Activated CD8-positive, alpha-beta memory T cell treated with anti-CD3 and anti-CD28 coated beads for 48 hours (primary cell): ENCODE measurements at places on chromosomes 1 and 21.

- DNase-seq: no peak
These were observed 65.8 kb downstream of the TRIM11 start for GRCh38 chr1:228340686-228341449.

GRCh38 chr1:32709075-32709474, 6.5 kb upstream of the SYNC start:
- DNase-seq: no peak

DNA sequence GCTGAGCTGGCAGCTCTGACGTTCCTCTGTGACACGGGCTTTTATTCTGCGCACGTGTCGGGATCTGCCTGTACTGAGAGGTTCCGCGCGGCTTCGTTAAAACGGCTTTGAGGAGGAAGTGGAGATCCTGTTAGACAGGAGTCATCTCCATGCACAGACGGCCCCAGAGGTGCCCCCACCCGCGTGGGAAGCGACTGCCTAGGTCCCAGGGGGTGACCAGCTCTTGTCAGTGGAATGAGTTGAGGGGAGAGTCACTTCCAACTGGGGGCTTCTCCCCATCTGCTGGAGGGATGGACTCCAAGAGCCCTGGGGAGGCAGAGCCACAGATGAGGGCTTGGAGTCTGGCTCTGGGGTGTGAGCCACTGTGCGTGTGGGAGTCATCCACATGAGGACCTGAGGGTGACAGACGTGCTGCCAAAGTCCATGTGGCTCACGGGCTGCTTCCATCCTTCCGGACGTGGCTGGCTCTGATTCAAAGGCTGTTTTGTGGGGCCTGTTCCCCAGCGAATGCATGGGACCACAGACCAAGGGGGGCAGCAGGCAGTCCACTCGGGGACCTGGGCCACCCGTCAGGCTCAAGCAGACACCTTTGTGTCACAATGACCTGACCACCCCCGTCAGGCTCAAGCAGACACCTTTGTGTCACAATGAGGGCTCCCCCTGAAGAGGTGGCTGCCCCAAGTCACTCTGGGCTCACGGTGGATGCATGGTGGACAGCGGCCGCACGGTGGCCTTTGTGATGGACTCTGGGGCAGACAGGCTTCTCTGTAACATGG, 26.8 kb downstream of the PTTG1IP start:
- DNase-seq: peak; percentile 21

- no peak for DNase-seq
These were observed 27.1 kb upstream of the C1orf105 start for GRCh38 chr1:172393354-172393753.

DNA sequence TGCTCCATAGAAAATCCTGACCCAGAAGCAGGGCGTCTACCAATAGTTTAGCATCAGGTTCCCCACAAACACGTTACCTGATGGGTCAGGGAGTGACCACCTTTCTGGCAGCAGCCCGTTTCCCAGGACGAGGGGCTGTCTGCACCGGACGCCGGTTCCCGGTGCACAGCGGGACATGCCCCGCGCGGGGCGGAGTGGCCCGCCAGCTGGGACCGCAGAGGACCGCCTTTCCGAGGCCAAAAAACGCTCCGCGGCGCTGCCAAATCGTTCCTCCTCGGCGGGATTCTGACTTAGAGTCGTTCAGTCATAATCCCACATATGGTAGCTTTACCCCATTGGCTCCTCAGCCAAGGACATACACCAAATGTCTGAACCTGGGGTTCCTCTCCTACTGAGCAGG, 126.1 kb downstream of the LIPI start:
- DNase-seq: no peak

DNA sequence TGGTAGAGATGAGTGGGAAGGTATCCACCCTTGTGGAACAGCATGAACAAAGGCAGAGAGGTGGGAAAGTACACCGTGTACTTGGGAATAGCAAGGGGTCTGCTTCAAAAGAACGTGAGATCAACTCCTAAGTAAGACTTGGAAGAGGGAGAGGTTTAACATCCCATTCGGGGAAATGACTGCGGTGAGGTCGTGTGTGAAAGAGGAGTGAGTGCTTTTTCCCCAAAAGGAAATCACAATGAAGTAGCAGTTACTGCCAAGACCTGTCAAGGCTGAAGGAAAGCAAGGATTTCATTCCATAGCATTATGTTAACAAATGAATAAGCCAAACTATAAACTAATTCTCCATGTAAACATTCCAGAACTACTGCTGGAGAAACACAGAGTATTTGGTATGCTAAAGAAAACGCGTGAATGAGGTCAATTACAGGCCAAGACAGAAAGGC, 20.0 kb upstream of the SYDE2 start:
- no peak for DNase-seq

- DNase-seq: no peak
These were observed 9.1 kb downstream of the LAMC2 start for GRCh38 chr1:183195142-183195574.

- DNase-seq: no peak
These were observed 26.8 kb upstream of the TMPRSS15 start for GRCh38 chr21:18430341-18430740.

DNA sequence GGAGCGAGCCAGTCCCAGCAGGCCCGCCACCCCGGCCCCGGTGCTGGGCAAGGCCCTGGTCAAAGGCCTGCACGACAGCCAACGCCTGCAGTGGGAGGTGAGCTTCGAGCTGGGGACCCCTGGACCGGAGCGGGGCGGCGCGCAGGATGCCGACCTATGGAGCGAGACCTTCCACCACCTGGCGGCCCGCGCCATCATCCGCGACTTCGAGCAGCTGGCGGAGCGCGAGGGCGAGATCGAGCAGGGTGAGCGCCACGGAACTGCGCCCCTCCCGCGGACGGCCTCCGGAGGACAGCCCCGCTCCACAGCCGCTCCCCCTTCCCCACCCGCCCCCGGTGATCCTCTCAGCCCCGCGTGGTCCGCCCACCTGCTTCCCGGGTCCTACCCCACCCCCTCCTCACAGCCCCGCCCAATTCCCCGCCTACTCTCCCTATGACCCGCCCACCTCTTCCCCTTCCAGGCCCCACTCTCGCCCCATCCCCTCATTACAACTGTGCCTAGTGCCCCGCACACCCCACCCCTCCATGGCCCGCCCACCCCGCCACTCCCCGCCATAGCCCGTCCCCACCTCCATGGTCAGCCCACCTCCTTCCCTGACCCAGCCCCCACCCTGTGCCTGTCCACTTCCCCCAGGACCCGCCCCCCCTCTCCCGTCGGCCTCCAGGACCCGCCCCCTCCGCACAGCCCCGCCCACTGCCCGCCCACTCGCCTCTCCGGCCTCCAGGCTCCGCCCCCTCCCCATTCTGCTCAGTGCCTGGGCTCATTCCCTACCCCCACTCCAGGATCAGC, 52.7 kb downstream of the VWA5B1 start:
- DNase-seq: no peak

DNA sequence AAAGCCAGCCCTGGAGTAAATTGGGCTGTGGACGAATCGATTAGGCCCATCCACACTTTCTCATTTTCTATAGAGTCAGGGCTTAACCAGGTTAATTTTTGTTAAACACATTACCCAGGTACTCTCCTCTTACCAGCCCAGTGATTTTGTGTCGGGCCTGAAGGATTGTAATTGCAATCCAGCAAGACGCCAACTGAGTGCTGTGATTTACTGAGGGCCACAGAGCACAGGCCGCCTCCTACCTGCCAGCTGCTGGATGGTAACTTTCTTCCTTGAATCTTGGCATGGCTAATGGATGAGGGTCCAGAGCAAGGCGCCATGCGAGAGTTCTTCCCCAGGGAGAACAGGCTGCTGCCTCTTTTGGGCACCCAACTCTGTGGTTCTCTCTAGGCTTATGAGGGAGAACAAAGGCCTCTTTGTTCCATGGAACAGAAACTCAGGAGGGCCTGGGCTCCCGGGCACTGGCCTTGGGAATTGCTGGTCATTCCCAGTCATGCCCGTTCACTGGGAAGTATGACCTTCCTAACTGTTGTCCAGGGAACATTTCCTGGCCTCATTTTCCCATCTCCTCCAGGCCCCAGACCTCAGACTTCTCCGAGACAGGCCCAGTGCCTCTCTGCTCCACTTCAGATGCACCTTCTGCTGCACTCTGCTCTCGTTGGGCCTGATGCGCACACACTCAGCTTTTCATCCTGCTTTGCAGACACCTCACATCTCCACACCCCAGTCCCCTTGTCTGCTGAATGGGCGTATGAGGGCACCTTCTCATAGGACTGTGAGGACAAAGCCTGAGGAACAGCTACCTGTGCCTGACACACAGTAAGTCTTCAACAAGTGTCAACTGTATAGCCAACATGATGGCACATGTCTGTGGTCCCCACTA, 57.3 kb downstream of the SYF2 start:
- no peak for DNase-seq

DNA sequence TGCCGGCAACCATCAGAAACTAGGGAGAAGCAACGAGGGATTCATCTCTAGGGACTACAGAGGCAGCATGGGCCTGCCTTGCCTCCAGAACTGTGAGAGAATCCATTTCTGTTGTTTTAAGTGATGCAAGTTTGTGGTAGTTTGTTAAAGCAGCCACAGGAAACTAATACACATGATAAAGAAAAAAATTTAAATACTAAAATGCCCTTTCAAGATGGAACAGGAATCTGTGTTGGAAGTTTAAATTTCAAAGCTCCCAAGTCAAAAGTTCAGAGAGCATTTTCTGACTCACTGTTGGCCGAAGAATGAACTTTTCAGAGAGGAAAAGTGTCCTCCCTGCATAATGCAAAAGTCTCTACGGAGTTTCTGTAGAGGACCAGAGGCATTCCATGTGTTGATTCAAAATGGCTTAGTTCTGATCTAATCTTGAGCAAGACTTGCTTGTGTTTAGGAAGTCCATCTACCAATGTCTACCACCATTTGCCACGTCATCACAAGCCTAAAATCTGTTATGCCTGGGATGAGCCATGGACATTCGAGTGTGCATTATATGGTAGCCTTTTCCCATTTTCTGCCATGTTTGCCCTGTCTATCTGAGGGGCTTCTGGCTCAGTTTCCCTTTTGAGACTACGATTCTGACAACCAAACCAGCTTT, 22.4 kb upstream of the ARHGAP29 start:
- no peak for DNase-seq

- DNase-seq: no peak
These were observed 26.4 kb downstream of the FOXO6 start for GRCh38 chr1:41387667-41388091.

DNA sequence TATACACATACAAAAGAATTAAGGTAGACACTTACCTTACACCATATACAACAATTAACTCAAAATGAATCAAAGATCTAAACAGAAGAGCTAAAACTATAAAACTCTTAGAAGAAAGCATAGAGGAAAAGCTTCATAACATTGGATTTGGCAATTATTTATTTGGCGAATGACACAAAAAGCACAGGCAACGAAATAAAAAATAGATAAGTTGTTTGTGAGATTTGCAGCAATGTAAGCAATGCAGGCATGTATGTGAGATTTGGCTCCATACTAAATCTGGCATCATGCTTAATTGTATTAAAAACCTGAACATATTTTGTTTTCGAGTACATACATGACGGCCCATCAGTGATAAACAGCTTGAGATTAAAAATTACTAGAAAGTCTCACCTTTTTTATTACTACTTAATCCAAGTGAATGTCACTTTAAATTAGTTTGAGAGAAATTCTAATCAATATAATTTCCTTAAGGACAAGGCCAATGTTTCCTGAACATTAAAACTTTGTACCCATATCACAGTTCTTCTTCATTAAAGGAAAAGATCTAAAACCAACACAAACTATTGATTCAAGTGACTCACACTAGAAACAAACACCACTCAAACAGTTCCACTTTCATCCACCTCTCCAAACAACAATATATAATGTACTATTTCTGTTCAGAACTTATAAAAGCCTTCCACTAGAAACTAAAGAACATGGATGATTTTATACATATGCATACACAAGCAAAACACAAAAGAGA, 23.1 kb upstream of the TMEM125 start:
- DNase-seq: no peak

GRCh38 chr21:44666401-44667320, at the start of gene KRTAP12-2:
KRTAP12-2 (minus strand) TSS chr21:44666927; CDS start chr21:44666886, 41 bp downstream.
- DNase-seq: no peak

DNA sequence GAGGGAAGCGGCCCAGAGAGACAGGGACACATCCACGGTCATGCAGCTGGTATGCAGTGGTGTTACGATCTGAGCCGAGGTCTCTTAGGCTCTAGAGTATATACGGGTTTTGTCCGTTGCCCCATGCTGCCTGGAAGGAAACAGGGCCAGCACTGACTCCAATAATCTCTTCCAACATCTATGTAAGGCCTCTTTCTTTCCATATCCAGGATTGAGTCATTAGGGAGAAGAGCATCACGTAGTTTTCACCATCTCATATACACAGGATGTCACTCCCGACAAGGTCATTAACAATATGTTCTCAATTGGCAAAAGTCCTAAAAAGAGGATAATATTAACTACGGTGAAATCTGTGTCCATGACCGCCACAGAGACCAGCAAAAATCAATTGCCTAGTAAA, 4.4 kb downstream of the C8B start:
- DNase-seq: no peak

DNA sequence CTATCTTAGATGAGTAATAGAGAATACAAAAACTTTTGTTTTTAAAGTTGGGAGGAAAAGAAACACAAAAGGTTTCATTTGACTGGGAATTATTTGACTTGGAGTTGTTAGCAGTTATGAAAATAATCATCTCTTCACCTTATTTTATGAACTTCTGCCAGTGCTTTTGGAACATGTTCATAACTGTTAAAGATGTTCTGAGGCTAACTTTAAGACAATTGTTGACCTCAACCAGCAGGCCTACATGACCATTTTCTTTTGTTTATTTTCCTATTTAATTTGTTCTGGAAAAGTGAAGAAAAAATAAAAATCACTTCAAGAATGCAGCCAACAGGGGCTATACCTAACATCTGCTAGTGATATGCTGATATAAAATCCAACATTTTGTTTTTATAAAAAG, 37.4 kb downstream of the JAM2 start:
- no peak for DNase-seq

- no peak for DNase-seq
These were observed 656 bp downstream of the SH2D2A start for GRCh38 chr1:156815961-156816422.

DNA sequence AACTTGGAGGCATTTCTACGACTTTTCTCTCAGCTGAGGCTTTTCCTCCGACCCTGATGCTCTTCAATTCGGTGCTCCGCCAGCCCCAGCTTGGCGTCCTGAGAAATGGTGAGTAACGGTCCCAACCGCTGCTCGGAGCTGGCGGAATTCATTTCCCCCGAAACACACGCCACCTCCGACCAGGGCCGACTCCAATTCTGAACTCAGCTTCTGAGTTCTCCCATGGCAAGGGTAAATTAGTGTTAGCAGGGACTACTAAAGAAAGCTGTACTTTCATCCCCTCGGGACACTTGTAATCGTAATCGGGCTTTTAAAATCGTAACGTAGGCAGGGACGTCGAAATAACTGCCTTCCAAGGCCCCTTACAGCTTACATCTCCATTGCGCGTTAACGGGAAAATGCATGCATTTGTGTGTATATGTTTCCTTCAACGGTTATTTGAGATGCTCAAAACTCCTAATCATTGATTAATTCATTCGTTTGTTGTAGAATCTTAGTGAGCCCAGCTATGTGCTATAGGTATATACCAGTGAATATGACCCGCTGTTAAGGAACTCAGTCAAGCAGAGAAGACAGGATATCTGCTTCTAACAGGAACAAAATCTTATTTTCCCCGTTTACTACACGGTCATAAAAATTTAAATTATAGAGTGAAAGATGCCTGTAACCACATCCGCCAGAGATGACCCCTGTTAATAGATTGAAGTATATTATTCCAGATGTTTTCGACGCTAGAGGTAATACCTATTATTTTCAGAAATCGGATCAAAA, 472 bp downstream of the DTL start:
- DNase-seq: no peak

GRCh38 chr1:241702442-241703373, 50.6 kb downstream of the WDR64 start:
- DNase-seq: no peak
